ENCODE measurements at places on chromosomes 4 and X.

DNA sequence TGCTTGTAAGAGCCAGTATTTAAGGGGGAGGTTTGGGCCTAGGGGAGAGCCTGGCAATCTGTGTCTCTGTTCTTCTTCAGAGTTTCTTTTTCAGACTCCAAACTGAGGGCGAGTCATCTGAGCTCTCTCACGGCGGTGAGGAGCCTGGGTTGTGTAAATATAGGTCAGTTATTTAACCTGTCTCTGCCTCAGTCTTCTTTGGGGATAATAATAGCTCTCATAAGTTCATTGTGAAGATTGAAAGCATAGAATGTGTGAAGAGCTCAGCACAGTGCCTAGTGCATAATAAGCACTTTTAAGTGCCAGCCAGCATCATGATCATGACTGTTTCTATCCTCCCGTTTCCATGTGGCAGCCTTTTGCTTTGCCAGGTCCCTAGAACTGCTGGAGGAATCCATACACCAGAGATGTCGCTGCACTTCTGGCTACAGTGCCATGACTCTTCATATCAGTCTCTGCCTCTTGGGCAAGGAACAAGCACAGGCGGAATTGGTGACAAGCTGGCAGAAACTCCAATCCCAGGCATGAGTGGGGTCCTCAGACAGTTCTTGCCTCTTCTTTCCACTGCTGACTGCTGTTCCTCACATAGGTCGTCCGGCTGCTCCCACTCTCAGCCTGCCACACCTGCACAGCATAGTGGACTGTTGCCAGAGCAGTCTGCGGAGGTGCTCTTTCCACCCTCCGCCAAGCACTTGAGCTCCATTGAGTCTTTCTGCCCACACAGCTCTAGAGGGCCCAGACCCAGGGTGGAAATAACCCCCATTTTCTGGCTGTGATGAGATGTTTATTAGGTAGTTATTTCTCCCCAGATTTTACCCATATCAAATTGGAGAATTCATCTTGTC is 103.7 kb upstream of the MAML3 start:
- no peak for DNase-seq

- DNase-seq = no peak
Measured at GRCh38 chrX:112380541-112381278, 298.1 kb upstream of the TRPC5 start.

DNA sequence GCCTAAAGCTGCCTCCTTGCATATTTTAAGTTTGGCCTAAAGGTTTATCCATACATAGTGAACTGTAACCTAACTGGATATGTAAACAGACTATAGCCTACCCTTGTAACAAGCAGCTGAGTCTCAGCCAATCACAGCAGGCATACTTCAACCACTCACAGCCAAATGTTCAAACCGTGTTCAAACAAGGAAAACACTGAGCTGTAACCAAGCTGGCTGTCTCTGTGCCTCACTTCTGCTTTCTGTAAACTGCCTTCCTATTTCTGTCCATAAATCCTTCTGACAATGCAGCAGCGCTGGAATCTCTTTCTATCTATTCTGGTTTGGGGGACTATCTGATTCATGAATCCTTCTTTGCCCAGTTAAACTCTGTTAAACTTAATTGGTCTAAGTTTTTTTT is 16.4 kb downstream of the DSPP start:
- DNase-seq = no peak

DNA sequence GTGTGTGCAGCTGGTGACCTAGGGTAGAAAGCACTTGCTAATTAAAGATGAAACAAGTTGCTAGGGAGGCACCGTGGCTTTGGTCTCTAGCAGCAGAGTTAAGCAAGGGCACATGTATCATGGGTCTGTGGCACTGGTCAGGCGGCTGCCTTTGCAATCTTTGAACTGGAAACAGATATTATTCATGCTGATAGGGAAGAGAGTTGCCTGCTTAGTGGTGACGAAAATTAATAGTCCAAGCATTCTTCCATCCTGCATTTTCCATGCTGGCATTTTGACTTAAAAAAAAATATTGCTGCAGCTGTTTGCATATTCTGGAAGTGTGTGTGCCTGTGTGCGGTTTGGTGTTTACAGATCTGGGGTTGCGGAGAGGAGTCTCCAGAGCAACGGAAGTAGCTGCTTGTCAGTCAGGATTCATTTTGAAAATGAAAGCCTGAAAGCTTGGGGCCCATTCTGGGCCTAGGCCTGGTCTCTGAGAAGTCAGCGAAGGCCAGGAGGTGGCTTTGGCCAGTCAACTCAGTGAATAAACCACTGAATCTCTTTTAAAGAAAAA is 2.3 kb upstream of the SOWAHD start:
- DNase-seq = no peak

DNA sequence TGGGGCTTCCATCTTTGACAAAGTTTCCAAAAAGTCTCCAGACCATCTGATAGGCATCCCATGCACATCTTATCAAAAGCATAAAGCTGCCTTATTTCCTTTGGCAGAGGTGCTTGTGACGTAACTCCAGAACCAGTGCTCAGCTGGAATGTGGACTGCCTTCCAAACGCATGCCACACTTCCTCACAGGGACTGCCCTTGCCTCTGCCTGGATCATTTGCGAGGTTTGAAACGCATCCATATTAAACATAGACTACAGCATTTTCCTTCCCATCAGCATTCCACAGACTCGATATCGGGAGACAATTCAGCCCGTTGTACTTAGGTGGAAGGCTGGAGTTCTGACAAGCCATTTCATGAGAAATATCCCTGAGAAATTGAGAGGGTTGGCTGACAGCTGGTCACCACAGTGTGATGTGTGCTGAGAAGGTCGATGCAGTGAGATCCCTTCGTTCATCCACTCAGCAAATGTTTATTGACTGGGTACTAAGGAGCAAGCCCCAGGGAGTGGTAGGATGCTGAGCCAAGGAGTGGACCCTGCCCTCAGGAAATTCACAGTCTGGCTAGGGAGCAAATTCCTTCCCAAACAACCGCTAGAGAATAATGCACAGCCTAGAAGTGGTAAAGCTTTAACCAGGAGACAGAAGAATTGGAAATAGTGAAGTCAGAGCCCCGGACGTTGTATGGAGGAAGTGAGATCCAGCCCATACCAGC is 376.0 kb downstream of the BCOR start:
- DNase-seq = no peak

DNA sequence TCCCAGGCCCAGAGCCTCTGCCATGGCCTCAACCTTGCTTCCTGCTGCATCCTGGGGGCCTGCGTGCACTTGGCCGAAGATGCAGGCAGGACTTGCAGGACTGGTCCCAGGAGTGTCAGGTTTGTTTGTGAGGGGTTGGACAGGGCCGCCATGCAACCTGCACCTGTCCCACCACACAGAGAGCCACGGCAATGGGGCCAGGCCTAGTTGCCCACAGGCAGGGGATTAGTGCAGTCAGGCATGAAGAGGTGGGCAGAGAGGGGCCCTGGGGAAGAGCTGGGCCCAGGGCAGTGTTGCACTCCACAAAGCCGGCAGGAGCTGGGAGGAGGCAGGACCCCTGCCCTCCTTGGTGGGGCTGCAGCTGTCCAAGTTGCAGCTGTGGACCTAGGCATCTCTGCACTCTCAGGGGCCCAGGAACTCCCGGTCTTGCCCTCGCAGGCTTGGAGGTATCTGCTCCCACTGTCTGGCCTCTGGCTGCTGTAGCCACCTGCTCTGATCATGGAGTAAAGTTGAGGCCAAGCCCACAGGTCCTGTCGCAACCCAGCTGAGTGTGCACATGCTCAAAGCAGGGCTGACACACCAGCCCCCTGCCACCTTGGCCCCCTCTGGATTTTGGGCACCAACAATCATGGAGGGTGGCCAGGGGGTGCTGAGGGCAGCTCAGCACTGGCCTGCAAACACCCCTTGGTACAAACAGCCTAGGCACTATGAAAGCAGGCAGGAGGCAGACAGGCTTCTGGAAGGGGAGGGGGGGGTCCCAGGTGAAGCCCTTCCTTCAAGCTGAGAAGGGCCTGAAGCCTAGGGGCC is 190.4 kb upstream of the PCDH10 start:
- DNase-seq = no peak

- DNase-seq = no peak
Measured at GRCh38 chr4:54050214-54050904, 14.0 kb downstream of the CHIC2 start.

- no peak for DNase-seq
Measured at GRCh38 chr4:44848466-44848865, 122.1 kb upstream of the GNPDA2 start.

GRCh38 chr4:183256756-183257385 is 63.2 kb downstream of the CLDN22 start:
- peak; percentile 8 for DNase-seq

Measured in NCI-H1694 (cell line).